AG04449 (cell line): ENCODE measurements at places on chromosomes 2 and 18.

GRCh38 chr18:9147440-9148202 is 11.0 kb downstream of the ANKRD12 start:
- peak; percentile 28 for DNase-seq

DNA sequence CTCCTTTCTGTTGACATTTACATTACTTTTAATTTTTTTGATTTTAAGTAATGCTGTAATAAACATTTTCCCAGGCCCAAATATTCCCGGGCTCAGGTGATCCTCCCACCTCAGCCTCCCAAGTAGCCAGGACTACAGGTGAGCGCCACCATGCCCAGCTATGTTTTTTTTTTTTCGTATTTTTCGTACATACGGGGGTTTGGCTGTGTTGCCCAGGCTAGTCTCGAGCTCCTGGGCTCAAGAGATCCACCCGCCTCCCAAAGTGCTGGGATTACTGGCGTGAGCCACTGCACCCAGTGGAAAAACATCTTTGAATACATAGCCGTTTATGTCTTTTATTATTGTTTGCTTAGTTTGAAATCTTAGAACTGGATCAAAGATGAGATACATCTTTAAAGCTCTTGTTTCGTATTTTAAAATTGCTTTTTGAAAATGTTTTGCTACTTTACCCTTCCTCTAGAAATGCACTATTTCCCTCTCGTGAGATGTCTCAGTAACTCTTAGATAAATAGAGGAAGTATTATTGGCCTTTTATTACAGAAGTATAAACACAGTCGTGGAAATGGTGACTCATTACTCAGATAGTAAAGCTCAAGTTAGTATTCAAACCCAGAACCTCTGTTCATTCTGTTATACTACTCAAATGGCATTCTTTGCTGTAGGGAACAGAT is 2.4 kb downstream of the SMCHD1 start:
- peak; percentile 50 for DNase-seq

GRCh38 chr2:133641497-133641896 is 73.2 kb upstream of the NCKAP5 start:
- no peak for DNase-seq

- DNase-seq, result peak; percentile 94
Measured at GRCh38 chr2:127014630-127015029, 92.3 kb downstream of the BIN1 start.

DNA sequence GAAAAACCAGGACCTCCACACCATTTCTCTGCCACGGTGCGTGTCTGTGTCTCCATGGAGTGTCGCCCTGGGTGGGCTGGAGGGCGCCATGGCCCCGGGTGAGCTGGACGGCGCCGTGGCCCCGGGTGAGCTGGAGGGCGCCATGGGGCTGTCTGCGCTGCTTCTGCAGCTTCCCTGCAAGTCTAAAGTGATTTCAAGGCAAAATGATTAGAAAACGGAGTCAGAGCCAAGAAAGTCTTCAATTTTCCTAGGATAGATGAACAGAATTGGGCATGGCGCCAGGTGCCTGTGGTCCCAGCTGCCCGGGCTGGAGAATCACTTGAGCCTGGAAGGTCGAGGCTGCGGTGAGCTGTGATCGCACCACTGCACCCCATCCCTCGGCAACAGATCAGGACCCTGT is 27.7 kb upstream of the NFATC1 start:
- DNase-seq, result no peak

- no peak for DNase-seq
Measured at GRCh38 chr2:83923531-83923930, 535.5 kb downstream of the SUCLG1 start.

DNA sequence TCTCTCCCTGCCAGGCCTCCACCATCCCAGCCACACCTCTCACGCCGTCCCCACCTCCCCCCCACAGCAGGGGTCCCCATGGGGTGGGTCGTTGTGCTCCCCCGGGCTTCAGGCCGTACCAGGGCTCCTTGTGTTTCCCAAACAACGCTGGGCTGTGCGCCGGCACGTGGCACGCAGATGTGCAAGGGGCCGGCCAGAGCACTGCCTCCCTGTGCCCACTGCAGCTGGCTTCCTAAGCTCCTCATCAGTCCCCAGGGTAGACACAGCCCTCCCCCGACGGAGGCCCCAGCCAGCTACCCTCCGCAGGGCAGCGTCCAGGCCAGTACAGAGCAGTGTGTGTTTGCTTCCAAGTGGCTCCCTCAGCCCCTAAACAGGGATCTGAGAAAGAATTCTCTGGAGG is 34.0 kb downstream of the BIN1 start:
- no peak for DNase-seq

DNA sequence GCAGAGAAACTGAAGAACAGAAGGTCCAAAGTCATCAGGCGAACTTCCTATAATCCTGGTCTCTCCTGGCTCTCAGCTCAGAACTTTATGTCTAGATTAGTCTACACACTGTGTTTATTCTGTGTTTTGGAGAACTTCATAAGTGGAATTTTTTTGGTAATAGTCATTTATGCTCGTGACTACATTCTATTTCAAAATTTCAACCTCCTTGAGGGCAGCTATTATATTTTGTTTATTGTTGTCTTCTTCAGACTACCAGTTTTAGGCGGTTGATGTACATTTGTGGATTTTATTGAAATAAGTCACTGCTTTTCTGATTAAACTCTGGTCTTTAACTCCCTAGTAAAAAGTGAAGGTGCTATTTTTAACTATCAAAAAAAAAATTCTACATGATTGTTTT is 816.6 kb downstream of the SATB2 start:
- no peak for DNase-seq

DNA sequence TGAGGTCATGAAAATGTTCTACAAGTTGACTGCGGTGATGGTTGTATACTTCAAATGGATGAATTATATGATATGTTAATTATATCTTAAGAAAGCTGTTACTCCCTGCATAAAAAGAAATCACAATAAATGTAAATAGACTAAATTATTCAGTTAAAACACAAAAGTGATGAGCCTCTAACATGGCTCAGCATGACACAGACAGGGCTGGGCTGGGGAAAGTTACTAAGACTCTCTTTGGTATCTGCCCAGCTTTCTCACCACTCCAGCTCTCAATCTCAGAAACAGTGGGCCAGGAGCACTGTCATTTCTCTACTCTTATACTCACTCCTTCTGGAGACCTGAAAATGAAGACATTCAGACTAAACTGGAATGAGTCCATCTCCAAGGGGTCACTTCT is 3.5 kb downstream of the CYP27C1 start:
- DNase-seq, result no peak

GRCh38 chr18:76928179-76928868 is 106.0 kb downstream of the ZNF236 start:
- DNase-seq, result no peak

DNA sequence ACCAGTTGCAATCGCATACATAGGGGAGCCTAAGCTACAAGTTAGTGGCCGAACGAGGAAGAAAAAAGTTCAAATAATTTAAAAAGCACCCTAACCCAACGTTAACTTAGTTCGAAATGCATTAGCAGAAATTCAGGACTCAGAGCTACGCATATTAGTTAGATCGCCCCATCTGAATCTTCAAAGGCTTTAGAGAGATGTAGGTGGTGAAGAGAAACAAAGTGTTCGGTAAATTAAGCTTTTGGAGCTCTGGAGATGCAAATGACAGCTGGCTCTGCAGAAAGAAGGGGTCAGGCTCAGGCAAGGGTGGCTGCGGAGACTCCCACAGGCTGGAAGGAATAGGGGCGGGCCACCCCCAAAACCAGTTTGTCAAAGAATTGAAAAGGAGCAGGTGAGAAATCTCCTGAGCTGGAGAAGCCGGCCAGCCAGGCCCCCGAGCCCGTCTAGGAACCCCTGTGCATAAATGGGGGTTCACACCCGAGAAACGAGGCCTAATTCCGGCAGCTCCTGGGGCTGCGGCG is 621 bp downstream of the TXNL1 start:
- DNase-seq, result no peak
